Skin of body (tissue), 3 donors: ENCODE measurements at places on chromosomes 3 and 15. TPM values are rescaled to one million over a fixed set of nuclear protein-coding genes. Genes with fewer than 3 reads are reported as not detected.
A peak's percentile ranks its signal among the peaks of the same experiment; 100 is the strongest.

GRCh38 chr3:58150130-58150809 lies 60.5 kb downstream of the DNASE1L3 start:
- no peak for DNase-seq

Gene PPARG
- total RNA-seq: 72.8 TPM

GRCh38 chr15:85518979-85519761 lies 138.8 kb downstream of the AKAP13 start:
- no peak for DNase-seq

DNA sequence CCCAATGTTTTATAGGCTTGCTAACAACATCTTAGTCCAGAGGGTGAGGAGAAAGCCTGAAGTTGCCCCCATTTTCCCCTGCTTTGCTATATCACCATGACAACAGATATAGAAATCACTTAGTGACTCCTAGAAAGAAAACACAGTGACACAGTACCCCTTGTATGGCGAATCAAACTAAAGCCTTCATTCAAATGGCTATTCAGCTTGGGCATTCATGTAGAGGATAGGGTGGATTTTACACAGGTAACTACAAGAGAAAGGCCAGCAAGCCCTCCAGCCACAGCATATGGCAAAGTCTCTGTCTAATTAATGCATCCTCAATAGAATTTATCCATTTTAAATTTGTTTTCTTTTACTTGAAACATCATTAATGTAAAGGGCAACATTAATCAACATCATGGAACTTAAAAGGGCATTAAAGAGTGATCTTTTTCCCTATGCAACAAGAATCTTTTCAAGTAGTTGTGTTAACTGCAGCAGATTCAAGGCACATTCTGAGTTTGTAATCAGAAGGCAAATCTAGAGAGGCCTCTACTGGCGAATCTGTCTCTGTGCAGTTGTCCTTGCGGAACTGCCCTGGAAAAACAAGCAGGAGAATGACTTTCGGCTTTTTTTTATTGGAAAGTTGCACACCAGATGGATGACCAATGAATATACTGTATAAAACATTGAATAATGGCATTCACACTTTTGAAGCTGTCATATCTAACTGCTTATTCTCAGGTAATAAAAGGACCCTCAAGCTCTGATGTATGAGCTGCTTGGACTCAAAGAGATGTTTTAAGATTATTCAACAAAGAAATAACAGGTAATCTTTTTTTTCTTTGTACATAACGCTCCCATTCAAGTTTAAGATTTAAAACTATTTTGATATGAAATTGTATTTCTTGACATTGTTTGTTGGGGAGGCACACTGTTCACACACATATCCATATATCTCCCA lies 621.7 kb upstream of the AGTR1 start:
- DNase-seq: peak; percentile 50

- no peak for DNase-seq
These were observed 108.4 kb downstream of the MINAR1 start for GRCh38 chr15:79540551-79540950.

Gene PAQR9
- total RNA-seq: not detected

DNA sequence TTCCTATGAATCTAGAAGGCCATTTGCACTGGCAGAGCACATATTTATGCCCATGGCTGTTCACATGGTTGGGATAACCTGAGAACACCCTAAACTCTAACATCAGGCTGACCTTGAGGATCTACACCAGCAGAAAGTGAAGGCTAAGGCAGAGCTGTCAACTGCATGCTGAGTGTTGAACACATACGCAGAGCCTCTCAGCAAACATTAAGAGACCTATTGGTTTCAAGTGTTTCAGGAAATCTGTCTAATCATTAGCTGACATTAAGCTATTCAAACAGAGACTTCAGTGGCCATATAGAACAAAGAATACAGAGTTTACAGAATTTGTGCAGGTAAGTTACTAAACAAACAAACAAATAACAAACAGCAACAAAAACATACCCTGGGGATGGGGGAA lies 16.1 kb upstream of the SEC61A1 start:
- DNase-seq: no peak

- DNase-seq: no peak
These were observed 5.1 kb downstream of the LSAMP start for GRCh38 chr3:116440196-116440595.

- DNase-seq: no peak
These were observed 7.9 kb upstream of the GBE1 start for GRCh38 chr3:81769299-81769698.

Gene TMEM207
- not detected for total RNA-seq

Gene GOLGA8N
- total RNA-seq: 14.3 TPM

DNA sequence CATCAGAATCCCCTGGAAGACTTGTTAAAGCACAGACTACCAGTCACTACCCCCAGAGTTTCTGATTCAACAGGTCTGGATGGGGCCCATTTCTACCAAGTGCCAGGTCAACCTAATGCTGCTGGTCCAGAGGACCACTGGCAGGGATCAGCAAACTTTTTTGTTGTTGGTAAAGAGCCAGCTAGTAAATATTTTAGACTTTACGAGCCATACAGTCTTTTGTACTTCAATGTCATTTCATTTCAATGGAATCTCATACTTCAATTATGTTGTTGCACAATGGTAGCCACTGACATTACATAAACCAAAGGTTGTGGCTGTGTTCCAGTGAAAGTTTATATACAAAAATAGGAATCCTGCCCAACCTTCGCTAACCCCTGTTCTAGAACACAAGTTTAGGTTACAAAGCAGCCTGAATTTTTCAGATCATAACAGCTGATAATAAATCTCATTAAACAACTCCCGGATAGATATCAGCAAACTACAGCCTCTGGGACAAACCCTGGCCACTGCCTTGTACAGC lies 28.7 kb downstream of the ULK4 start:
- no peak for DNase-seq

- DNase-seq: no peak
These were observed 14.5 kb downstream of the RIOX2 start for GRCh38 chr3:97957617-97958311.

Gene MCCC1
- total RNA-seq: 36.2 TPM

DNA sequence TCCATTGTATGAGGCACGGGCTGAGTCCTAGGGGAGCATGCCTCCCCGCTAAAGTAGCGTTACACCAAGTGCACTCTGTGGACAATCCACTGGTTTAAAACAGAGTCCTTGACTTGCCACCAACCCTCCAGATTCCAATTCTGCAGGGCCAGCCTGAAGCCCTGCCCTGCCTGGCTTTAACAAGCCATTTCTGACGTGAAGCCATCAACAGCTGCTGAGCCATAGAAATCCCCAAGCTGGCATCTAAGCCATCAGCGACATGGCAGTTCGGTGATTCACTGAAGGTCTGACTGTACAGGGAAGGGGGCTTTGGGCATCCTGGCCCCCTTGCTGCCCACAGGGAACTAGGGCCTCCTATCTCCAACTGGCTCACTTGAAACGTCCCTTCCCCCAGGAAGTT lies 265.7 kb downstream of the UACA start:
- DNase-seq: no peak

DNA sequence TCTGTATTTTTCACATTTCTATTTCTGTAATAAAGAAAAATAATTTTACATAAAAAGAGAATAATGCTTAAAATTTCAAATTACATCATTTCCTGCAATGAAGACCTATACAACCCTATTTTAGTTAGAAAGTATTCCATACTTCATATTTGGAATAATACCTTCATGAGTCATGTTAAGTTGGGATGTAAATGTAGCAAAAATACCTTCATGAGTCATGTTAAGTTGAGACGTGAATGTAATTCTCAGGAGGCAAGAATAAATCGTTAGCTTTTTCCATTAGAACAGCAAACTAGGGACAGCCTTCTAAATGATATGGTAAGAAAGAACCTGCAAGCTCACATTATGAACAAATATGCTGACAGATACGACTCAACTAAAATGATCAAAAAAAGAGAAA lies 91.9 kb downstream of the NAALADL2 start:
- DNase-seq: no peak

GRCh38 chr3:34090876-34091275 lies 292.4 kb downstream of the PDCD6IP start:
- DNase-seq: no peak

GRCh38 chr3:43733459-43734384 lies 43.0 kb downstream of the ABHD5 start:
- peak; percentile 17 for DNase-seq

DNA sequence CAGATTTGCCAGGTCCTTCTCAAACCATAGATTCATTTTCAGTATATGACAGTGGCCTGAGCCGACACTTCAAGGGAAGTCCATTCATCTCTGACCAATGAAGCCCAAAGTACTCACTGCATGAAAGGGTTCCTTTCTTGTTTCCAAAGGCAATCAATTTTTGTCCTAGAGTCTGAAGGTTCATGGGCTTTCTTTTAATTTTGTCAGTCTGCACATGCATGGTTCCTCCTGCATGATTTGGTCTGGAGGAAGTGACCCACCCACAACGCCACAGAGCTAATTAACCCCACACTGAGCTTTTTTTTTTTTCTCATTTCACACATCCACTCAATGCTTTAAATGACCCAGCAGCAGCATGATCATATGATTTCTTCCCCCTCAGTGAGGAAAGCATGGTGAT lies 216.4 kb downstream of the TIGIT start:
- DNase-seq: no peak

Gene SERP1
- total RNA-seq: 84.8 TPM

Gene HYAL1
- total RNA-seq: 1.1 TPM

DNA sequence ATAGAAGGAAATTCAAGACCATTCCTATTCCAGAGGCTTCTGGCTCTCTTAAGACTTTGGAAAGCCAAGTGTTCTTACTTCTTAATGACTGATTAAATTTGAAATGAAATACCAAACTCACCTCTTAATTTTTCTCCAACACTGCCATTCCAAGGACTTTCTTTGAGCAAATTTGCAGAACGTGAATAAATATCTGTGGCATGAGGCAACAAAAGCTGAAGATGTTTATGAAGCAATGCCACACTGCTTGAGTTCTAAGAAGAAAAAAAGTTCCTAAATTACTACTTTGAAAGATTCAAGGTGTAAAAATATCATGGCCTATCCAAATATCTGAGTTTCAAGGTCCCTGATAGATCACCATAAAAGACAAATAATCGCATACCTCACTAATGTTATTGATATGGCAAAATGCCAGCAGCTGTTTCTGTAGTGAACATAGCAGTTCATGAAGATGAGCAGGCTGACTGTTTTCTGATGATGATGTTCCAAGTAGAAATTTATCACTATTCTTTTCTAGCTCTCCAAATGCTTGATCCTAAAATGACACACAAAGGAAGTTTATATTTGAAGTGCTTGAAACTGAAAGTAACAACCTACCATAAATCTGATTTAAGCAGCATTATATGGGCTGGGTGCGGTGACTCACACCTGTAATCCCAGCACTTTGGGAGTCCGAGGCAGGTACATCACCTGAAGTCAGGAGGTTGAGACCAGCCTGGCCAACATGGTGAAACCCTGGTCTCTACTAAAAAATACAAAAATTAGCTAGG lies 104.4 kb downstream of the HERC1 start:
- DNase-seq: no peak

GRCh38 chr15:57285386-57285785 lies 90.9 kb upstream of the CGNL1 start:
- no peak for DNase-seq

GRCh38 chr3:146712806-146713205 lies 107.7 kb upstream of the PLSCR5 start:
- DNase-seq: peak; percentile 1

DNA sequence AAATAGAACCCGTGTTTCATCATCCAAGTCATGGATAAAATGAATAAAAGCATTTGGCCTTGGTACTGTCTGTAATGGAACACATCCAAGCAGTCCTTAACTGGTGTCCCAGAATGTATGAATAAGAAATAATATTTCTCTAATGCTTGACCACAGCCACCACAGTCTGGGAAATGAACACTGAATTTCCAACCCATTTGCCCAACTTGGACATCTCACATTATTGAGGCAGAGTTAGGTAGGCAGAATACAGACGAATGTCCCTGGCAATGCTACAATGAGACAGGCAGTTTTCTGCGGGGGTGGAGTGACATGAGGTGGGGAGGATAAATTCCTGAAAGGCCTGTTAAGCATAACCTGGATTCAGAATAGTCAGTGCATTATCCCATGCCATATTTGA lies 245.7 kb downstream of the ZIC1 start:
- DNase-seq: no peak

- no peak for DNase-seq
These were observed 51.5 kb downstream of the TTC23 start for GRCh38 chr15:99197856-99198255.

GRCh38 chr3:30615615-30616346 lies 9.4 kb downstream of the TGFBR2 start:
- no peak for DNase-seq

Gene NR2E3
- total RNA-seq: 0.79 TPM

Gene ERICH6
- not detected for total RNA-seq

Gene IL12A
- 0.30 TPM for total RNA-seq

- DNase-seq: peak; percentile 88
These were observed 248.2 kb upstream of the GPR149 start for GRCh38 chr3:154678041-154678654.

- DNase-seq: no peak
These were observed 4.2 kb downstream of the PLOD2 start for GRCh38 chr3:146156666-146157314.

DNA sequence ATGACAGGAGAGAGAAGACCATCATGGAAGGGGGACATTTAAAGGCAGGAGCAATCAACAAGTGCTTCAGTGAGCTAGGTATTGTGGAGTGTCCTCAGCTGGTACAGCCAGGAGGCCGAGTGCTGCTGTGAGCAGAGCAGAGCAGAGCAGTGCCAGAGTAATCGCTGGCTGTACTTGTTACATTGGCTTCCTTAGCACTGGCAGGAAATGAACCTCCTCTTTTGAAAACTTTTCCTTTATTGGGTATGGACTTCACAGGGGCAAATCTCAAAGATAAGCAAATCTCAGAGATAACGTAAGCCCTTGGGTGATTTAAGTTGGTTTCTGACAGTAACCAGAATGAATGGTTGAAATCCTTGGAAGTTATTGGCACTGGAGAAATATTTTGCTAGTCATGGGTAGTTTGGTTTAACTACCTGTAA lies 2.1 kb downstream of the SH3GL3 start:
- no peak for DNase-seq

GRCh38 chr15:89114990-89115389 lies 26.7 kb downstream of the ABHD2 start:
- no peak for DNase-seq

GRCh38 chr15:85625856-85626255 lies 168.9 kb downstream of the KLHL25 start:
- DNase-seq: peak; percentile 62

GRCh38 chr15:49751191-49751590 lies 130.3 kb downstream of the DTWD1 start:
- no peak for DNase-seq

GRCh38 chr3:61538486-61538885 lies 22.9 kb upstream of the PTPRG start:
- DNase-seq: no peak

Gene BCHE
- total RNA-seq: 28.8 TPM

- no peak for DNase-seq
These were observed 40.5 kb upstream of the GYG1 start for GRCh38 chr3:148950806-148951205.

DNA sequence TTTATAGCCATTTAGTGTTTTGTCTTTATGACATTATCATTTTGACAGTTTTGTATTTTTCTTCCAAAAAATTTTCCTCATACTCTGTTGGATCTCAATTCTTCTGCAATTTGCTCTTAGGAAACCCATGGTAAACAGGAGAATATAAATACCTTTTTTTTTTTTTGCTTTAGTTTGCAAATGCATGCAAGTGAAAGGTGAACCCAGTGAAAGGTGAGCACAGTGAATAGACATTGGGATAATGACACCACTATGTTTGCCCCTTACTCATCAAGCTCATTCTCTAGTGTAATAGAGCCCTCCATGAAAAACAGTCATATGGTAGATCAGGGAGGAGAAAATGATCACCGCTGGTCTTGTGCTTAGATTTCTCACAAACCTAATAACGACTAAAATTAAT lies 59.0 kb upstream of the TRPC1 start:
- DNase-seq: no peak
